Inflammatory macrophage (primary cell): ENCODE measurements at places on chromosomes 1 and 21.

- no peak for DNase-seq
Measured at GRCh38 chr1:61083013-61083806, 849 bp downstream of the NFIA start.

- DNase-seq, result no peak
Measured at GRCh38 chr1:162722036-162722435, 68.5 kb upstream of the HSD17B7 start.

DNA sequence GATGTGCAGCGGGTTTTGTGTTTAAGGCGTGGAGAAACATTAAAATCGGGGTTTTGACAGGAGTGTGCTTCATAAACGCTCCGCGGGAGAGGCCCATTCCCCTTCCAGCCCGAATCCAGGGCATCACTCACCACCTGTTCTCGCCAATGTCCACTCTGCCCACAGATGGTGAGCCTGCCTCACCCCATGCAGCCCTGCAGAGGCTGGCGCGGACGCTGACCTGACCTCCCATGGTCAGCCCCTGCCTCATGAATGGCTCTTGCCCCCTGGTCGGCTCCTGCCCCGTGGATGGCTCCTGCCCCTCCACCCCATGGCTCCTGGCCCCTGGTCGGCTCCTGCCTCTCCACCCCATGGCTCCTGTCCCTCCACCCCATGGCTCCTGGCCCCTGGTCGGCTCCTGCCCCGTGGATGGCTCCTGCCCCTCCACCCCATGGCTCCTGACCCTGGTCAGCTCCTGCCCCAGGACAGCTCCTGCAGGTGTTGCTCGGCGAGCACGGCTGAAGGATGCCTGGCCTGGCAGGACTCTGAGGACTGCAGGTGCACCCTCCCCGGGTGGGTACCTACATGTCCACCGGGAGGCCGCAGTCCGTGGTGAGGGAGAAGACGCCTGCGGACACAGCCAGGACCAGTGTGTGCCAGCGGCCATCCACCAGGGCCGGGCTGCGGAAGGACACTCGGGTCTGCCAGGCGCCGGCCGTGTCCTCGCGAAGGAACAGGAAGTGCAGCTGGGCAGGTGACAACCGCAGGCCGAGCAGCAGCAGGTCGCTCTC lies 6.7 kb downstream of the KRTAP10-1 start:
- no peak for DNase-seq

DNA sequence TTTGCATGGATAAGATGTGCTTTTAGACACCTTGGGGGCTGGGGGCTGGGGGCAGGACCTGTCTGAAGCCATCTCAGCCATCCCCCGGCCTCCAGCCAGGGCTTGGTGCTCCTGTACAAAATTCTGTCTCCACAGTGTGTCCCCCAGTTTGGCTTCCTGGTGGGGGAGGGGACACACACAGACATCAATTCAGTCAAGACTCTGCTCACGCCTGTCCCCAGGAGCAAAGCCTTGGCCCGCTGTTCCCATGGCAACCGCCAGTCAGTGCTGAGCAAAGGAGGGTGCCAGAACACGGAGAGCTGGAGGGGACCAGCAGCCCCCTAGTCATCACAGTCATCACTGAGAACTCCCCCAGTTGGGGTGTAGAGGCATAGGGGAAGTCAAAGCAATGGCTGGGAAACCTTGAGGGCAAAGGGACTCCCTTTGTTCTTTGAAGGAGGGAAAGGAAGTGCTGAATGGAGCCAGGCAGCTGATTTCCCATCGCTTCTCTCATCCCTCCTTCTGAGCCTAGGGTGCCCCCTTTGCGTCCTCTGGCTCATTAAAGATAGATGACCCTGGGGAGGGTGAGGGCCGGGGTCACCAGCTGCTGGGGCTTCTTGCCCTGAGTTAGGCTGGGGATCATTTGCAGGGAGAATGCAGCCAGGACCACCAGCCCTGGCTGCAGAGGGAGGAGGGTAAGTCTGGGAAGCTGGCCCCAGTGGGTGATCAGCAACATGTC lies 134.9 kb upstream of the IPO9 start:
- DNase-seq, result no peak

DNA sequence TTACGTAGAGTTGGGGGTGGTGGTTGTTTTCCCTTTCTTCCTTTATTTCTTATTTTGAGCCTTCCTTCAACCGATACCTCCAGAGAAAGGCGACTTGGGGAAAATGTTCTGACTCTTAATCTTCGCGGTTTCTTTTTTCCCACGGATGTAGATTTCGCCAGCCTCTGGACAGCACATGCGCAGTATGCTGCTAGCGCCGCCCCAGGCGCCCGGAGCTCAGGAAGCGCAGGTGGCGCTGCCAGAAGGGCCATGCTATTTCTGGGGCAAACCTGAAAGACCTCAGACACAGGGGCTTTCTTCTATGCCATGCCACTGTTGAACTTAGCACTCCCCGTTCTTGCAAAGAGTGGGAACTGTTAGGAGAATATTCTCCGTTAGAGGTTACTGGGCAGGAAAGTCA lies 392.1 kb downstream of the KIF26B start:
- DNase-seq, result peak; percentile 12

DNA sequence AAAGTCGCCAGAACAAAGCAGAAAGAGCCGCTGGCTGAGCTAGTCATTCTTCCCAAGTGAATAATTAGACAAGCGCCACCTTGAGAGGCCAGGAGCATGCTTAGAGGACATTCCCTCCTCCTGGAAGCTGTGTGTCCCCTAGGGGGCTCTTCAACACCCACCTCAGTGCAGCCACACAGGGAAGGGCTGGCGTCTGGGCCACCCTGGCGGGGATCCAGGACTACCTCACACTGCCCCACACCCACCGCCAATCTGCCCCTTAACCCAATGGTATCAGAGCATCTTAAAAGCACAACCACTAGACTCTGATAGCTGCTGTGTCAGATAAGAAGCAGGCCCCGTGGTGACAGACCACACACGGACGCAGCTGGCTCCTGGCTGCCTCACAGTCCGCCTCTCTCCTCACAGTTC lies 24.9 kb downstream of the SETD4 start:
- no peak for DNase-seq
